Activated CD8-positive, alpha-beta memory T cell treated with anti-CD3 and anti-CD28 coated beads, Interleukin-2, amount 10 ng/mL, durations not matched to agents 7 days and 5 days (primary cell): ENCODE measurements at places on chromosomes 1 and 21. TPM values are rescaled to one million over a fixed set of nuclear protein-coding genes. Genes with fewer than 3 reads are reported as not detected.

- no peak overlapping the region for H3K4me3 ChIP-seq
- H3K36me3 ChIP-seq: no peaks in the 10 kb centered on the region
- peak overlapping the region; percentile 50 for H3K27ac ChIP-seq
- peaks cover 6% of the 10 kb centered on the region for H3K27me3 ChIP-seq
- H3K4me1 ChIP-seq: peaks cover 29% of the 10 kb centered on the region
- DNase-seq: no peak
Measured at GRCh38 chr1:27491748-27492700, 2.1 kb upstream of the WASF2 start.

Gene PLCH2
- total RNA-seq: 6.5 TPM

DNA sequence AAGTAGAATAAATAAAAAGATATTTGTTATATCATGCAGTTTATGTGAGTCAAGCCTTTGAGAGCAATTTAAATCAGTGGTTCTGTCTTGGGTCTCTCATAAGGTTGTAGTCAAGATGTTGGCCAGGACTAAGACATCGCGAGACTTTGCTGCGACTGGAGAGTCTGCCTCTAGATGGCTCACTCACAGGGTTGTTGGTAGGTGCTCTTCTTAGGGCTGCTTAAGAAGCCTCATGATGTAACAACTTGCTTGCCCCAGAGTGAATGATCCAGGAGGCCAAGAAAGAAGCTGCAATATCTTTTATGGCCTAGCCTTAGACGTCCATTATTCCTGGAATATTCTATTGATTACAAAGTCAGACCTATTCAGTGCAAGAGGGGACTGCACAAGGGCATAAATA, 73.1 kb upstream of the CACHD1 start:
- no peak overlapping the region for H3K27ac ChIP-seq
- no peak for DNase-seq
- no peaks in the 10 kb centered on the region for H3K4me1 ChIP-seq
- peaks cover 11% of the 10 kb centered on the region for H3K27me3 ChIP-seq
- no peak overlapping the region for H3K4me3 ChIP-seq

DNA sequence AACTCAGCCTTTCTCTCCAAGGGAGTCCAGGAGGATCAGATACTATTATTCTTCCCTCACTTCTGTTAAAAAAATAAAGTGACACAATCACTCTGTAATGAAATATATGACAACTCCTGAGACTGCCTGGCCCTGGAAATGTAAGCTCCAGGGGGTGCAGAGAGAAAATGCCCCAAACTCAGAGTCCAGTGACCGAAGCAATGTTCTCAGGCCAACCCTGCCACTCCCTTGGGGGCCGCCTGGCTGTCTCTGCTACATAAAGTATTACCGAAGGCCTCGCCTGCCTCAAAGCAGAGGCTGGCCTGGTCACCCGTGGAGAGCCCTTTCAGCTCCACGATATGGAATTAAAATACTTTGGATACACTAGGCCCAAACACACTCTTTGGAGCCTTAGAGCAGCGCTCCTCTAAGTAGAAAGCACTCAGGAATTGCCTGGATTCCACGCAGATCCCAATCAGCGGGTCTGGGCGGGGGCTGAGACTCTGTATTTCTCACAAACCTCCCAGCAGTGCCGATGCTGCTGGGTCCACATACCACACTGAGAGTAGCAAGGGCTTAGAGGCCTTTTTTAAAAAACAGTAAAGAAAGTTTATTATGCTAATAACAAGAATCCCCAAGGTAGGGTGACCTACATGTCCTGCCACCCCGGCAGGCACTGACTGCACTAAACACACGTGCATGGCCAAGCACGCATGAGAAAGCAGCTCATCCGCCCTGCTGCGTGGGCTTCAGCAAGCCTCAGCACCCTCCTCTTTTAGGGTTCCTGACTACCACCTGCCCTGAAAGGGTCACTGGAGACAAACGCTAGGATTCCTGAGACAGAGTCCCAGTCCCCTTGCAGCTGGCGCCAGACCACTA, 31.1 kb downstream of the TMCO4 start:
- no peaks in the 10 kb centered on the region for H3K27me3 ChIP-seq
- no peak overlapping the region for H3K27ac ChIP-seq
- no peaks in the 10 kb centered on the region for H3K36me3 ChIP-seq
- no peaks in the 10 kb centered on the region for H3K4me1 ChIP-seq
- no peak overlapping the region for H3K4me3 ChIP-seq
- DNase-seq: no peak

GRCh38 chr1:2098839-2099785, 48.9 kb downstream of the PRKCZ start:
- DNase-seq: no peak
- no peak overlapping the region for H3K27ac ChIP-seq
- no peaks in the 10 kb centered on the region for H3K4me1 ChIP-seq
- H3K27me3 ChIP-seq: no peaks in the 10 kb centered on the region

Gene PRAMEF13
- total RNA-seq: not detected

GRCh38 chr1:49694251-49694827, 329.4 kb downstream of the AGBL4 start:
- no peak overlapping the region for H3K27ac ChIP-seq
- no peaks in the 10 kb centered on the region for H3K27me3 ChIP-seq
- DNase-seq: no peak
- H3K4me3 ChIP-seq: no peak overlapping the region
- H3K4me1 ChIP-seq: no peaks in the 10 kb centered on the region
- H3K36me3 ChIP-seq: no peaks in the 10 kb centered on the region

DNA sequence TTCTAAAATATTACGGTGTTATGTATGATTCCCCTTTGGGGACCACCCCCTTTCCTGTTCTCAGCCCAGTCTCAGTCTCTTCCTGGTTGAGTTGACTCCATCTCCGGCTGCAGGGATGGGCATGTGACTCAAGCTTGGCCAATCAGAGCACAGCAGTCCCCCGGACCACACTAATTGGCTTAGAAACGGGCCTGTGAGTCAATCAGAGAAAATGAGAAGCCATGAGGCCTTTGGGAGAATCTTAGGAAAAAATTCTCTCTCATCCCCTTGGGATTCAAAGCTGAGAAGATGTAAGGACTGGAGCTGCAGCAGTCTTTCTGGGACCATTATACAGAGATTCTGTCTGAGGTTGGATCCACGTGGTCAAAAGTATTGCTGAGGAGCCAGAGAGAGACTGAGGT, 10.7 kb upstream of the FHAD1 start:
- H3K4me1 ChIP-seq: peaks cover 15% of the 10 kb centered on the region
- H3K27ac ChIP-seq: no peak overlapping the region
- no peaks in the 10 kb centered on the region for H3K36me3 ChIP-seq
- DNase-seq: no peak

Gene OR2T12
- not detected for total RNA-seq

DNA sequence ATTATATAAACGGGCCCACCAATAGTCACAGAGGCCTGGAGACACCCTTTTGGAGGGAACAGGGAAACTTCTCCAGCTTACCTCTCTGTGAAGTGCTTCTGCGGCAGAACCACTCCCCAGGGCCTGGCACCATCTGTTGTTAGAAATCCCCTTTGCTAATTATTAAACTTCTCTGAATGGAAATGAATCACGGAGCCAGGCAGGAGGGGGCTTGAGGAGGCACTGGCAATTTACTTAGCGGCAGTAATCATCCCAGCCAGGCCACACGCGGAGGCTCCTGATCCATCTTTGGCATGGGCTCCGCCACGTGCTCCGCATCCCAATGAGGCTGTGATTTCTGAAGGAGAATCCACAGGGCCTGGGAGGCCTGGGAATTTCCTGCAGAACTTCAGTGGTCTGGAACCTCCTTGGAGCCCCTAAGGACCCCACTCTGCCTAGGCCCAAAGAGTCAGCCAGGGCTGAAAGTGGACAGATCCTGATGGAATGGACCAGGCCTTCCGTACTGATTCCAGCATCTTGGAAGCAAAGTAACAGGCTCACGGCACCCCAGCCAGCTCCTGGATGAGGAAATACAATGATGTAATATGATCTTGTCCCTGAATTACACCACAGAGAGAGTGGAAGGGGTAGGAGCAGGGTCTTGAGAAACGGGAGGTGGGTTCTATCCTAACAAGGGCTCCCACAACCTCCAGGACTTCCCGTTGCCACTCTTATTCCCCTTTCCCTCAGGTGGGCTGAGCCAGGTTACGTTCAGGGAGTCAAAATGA, 62.3 kb downstream of the GRIK3 start:
- no peak overlapping the region for H3K27ac ChIP-seq
- no peaks in the 10 kb centered on the region for H3K27me3 ChIP-seq
- no peak overlapping the region for H3K4me3 ChIP-seq
- H3K4me1 ChIP-seq: no peaks in the 10 kb centered on the region
- no peak for DNase-seq
- no peaks in the 10 kb centered on the region for H3K36me3 ChIP-seq

DNA sequence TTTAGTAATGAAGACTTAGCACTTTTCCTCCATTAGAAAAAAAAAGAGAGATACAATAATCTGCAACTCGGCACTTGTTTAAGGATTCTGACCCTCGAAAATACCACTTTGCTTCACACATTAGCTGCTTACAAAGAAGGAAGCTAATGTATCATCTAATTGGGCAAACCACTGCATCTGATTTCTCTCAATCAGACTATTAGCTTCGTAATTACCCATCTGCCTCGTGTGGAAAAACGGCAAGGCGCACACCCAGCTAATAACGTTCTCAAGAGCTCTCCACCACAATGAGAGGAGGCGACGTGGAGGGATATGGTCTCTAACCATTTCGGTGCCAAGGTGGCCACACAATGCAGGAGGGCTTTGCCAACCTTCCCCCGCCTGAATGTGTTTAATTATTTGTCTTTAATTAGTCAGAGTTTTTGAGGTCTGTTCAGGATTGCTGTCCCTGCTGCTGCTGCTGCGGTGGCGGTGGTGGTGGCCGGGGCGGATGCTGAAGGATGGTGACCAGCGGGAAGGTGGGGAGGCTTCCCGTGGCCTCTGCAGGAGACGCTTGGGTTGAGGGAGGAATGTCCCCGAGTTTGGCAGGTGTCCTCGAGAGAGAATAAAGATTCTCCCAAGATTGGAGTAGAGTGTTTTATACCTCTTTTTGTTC, 374.5 kb downstream of the RPS6KC1 start:
- no peaks in the 10 kb centered on the region for H3K36me3 ChIP-seq
- H3K4me3 ChIP-seq: no peak overlapping the region
- H3K27me3 ChIP-seq: peaks cover 2% of the 10 kb centered on the region
- no peak for DNase-seq

DNA sequence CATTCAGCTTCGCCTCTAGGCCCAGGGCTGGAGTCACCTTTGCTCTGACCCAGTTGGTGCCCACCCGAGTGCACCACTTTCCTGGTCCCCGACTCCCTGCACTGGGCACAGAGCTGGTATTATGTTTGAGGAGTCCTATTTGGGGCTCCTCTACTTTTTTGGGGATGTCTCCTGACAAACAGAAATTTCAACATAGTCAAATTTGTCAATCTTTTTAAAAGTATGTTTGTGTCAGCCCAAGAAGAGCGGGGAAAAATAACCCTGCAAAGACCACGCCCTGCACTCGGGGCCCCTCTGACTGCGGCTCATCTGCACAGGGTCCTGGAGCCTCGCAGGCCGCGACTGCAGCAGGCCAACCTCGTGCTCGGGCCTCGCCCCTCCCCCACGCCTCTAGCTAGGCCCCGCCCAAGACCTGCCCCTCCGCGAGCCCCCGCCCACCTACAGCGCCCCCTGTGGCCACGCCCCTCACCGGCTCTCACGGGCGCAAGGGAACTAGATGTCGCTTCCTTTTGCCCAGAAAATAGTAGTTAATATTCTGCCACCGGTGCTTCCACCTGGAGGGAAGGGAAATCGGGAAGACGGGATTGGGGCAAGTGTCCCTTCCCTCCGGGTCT, 11.4 kb downstream of the FAM229A start:
- peak overlapping the region; percentile 77 for H3K27ac ChIP-seq
- no peaks in the 10 kb centered on the region for H3K27me3 ChIP-seq
- H3K4me1 ChIP-seq: peaks cover 35% of the 10 kb centered on the region
- no peaks in the 10 kb centered on the region for H3K36me3 ChIP-seq

DNA sequence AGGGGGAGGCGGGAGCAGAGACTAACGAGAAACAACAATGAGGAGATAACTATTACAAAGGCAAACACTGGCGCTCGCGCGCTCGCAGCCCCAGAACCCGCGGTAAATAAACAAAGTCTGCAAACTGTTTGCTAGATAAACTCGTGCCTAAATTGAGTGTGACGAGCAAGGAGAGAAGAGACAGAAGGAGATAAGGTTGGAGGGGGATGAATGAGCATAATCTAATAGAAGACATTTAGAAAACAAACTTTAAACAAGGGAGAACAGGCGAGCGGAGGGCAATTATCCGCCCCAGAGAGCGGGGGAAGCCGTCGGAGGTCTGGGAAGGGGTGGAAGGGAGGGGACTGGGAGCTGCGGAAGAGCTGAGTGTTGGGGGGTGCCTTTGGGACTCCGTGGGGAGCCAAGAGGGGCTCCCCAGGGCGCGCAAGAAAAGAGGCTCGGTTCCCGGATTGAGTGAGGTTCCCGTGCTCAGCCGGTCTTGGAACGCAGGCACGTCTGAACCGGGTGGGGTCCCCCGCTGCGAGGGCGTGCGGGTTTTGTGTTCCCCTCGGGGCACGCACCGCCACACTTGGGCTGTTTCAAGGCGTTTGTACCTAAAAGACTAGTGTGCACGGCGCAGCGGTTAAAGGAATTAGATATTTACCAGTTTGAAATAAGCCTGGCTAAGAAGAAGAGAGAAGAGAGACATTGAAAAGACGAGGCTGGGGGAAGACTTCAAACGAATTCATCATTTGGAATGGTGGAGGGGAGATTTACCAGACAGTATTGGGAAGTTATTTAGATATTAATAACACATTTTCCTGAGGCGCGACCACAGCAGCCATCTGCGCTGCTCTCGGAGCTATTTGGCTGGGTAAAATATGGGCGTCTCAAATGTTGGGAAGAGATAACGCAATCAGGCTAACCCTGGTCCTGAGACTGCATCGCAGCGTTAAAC, 10.6 kb downstream of the PAX7 start:
- H3K27ac ChIP-seq: no peak overlapping the region
- no peak for DNase-seq
- H3K4me1 ChIP-seq: peaks cover 3% of the 10 kb centered on the region
- no peak overlapping the region for H3K4me3 ChIP-seq
- no peaks in the 10 kb centered on the region for H3K36me3 ChIP-seq

GRCh38 chr1:11650331-11650991, 3.8 kb downstream of the FBXO2 start:
- peak; percentile 95 for DNase-seq
- no peaks in the 10 kb centered on the region for H3K36me3 ChIP-seq
- H3K27ac ChIP-seq: peak overlapping the region; percentile 63

Gene TMEM240
- total RNA-seq: 0.61 TPM

GRCh38 chr1:53740621-53741105, 1.7 kb upstream of the GLIS1 start:
- DNase-seq: no peak
- H3K4me3 ChIP-seq: no peak overlapping the region
- H3K27me3 ChIP-seq: peaks cover 68% of the 10 kb centered on the region
- no peak overlapping the region for H3K27ac ChIP-seq
- H3K36me3 ChIP-seq: peaks cover 6% of the 10 kb centered on the region
- H3K4me1 ChIP-seq: peaks cover 3% of the 10 kb centered on the region

GRCh38 chr1:33259879-33260278, 3.6 kb downstream of the ZNF362 start:
- H3K4me3 ChIP-seq: no peak overlapping the region
- peaks cover 5% of the 10 kb centered on the region for H3K4me1 ChIP-seq
- DNase-seq: no peak
- no peaks in the 10 kb centered on the region for H3K27me3 ChIP-seq
